H4 (cell line): ENCODE measurements at places on chromosomes 3 and 15.

DNA sequence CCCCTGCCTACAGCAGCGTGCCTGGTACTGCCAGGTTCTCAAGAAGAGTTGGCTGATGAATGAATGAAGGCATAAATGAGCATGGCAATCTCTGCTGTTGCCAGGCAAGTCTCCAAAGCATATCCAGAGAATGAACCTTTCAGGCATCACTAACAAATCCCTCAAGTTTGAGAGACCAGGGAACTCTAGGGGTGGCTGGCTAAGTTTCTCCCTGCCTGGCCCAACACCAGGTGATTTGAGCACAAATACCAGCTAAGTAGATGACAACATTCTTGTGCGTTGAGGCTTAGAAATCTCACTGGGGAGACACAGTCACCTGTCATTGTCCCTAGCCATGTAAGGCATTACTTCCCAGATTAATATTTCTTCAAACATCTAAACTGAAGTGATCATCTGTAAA lies 81.4 kb upstream of the PTX3 start:
- no peak for DNase-seq

DNA sequence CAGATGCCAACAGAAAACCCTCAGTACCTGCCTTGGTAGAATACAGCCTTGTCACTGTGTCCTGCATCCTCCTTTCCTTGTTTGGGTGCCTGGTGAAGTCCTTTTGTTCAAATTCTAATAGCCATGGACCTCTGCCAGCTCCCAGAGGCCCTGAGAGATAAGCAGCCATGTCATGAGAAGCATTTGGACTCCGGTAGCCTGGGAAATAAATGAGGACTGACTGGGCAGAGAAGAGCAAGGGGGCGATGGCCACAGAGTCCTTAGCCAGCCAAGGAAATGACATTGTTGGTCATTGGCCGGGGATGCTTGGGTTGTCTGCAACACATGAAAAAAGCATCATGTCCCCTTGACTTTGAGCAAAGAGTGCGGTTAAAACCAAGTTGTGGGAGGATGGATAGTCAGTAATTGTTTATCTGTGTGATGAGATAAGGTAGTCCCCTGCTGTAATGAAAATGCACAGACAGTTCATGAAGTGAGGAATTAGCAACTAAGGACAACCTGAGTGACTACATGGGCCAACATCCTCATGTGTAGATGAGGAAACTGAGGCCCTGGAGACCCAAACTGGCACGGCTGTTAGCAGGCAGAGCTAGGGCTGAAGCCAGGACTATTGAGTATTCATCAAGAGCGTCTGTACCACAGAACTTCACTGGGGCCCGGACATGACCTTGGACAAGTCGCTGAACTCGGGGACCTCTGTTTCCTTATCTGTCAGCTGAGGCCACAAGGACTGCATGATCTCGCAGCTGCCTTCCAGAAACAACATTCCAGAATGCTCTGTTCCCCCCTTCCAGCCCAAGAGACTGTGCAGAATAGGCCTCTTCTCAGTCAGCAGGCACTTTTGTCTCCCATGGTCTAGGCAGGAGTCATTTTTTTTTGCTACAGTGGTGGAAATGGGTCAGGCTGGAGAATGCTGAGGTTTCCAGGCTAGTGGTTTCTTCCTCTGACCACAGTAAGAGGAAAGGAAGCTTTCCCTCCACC lies 90.5 kb upstream of the CTDSPL start:
- no peak for DNase-seq

GRCh38 chr3:129482721-129483120 lies 42.7 kb downstream of the IFT122 start:
- DNase-seq, result no peak

- DNase-seq, result no peak
These were observed 470.5 kb upstream of the UBE2E2 start for GRCh38 chr3:22732641-22733040.

DNA sequence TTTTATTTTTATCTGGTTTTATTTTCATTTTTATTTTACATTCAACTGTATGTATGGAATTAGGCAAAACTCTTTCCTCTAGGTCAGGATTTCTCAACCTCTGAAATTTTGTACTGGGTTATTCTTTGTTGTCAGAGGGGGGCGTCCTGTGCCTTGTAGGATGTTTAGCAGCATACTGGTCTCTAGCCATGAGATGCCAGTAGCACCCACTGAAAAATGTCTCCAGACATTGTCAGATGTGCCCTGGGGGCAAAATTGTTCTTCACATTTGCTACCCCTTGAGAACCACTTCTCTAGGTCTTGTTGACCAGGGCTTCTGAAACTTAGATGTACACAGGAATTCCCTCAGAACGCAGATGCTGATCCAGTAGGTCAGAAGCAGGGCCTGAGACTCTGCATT lies 5.4 kb downstream of the CHRNA5 start:
- no peak for DNase-seq

DNA sequence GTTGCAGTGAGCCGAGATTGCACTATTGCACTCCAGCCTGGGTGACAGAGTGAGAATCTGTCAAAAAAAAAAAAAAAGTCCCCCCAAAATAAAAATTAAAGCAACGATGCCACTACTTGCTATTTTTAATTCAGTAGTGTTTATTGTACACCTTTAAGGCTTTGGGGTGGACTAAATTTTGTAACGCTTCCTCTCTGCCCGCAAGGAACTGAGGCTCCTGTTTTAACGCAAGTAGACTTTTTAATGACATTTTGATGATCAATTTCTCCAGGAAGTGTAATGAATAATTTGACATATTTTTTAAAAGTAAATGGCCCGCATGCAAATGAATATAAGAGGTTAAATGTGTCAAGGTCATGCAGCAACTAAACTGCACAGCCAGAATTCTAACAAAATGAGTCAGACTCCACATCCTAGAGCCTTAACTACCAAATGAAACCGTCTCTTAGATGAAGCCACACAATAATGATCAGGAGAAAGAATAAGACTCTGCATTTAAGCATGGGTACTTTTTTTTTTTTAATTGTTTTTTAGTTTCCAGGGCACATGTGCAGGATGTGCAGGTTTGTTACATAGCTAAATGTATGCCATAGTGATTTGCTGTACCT lies 96.8 kb upstream of the LMOD3 start:
- no peak for DNase-seq

DNA sequence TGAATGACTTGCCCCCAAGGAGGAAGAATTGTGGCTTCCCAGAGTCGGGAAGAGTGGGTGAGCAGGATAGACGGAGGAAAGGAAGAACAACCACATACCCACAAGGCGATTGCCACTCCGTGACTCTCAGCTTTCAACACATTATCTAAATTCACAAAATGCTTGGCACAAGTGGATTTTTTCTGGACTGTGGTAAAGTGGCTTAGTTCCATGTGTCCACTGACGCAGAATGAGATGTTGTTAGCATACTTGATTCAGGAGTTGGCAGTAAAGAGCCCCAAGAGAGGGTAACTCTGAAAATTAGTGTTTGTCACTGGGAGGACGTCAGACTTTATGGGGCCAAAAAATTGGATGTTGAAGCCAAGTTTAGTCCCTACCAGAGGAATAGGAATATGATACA lies 198.8 kb upstream of the CTNNB1 start:
- DNase-seq, result no peak

DNA sequence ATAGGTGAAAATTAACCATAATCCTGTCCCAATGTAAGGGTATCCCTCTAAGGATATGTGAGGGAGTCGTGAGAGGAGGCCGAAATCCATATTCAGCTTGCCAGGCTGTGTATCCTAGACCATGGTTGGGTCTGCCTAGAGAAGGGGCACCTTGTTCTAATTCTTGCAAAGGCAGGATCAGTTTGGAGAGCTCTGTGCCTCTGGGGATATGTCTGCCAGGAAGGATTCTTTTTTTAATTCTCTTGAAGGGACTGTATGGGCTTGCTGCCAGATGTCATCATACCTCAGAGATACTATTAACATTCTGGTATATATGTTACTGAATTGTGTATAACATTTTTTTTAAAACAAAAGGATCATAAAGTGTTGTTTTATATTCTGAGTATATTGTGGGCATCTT lies 2.4 kb downstream of the ATP1B3 start:
- DNase-seq, result no peak

DNA sequence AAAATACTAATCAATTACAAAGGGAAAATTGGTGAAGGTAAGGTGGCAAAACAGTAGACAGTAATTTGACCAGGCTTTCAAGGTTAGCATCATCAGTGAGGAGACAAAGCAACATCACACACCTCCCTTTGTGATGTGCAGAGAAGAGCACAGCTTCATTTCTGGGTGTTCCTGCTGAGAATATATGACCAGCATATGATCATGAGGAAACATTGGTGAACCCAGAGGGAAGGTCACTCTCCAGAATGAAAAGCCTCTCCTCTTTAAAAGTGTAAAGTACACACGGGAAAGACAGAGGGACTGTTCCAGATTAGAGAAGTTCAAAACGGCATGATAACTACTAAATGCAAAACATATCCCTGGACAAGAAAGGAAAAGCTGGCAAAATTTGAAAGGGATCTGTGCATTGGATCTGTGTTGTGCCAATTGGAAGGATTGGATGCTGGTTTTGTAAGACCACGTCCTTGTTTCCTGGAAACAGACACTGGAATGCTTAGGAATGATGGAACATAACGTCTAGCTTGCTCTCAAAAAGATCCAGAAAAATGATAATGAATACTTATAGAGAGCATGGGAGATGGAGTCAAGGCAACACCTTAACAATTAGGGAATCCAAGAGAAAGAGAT lies 80.6 kb upstream of the MITF start:
- DNase-seq, result no peak

DNA sequence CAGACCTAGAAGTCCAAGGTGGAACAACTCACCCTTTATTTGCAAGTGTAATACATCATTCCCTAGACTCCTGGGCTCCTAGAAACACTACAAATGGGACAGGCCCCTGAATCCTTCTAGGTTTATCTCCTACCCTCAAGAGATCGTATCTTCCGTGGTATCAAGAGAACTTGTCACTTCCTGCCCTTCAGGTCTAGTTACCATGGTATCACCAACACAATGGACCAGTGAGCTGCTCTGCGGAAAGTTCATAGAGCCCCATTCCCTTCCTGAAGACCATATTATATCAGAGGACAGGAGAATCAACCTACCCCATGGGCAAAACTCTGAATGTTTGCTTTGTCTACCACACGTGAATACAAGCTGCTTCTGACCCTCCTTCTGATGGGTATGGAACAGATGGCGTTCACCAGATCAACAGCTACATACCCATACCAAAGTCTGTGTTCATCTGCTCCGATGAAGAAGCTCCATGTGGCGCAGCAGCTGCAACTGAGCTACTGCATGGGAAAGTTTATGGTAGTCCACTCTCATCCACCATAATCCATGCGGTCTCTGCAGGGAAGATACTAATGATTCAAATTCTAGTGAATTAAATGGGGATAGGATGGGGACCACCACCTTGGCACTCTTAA lies 84.6 kb upstream of the KLF13 start:
- DNase-seq, result no peak

DNA sequence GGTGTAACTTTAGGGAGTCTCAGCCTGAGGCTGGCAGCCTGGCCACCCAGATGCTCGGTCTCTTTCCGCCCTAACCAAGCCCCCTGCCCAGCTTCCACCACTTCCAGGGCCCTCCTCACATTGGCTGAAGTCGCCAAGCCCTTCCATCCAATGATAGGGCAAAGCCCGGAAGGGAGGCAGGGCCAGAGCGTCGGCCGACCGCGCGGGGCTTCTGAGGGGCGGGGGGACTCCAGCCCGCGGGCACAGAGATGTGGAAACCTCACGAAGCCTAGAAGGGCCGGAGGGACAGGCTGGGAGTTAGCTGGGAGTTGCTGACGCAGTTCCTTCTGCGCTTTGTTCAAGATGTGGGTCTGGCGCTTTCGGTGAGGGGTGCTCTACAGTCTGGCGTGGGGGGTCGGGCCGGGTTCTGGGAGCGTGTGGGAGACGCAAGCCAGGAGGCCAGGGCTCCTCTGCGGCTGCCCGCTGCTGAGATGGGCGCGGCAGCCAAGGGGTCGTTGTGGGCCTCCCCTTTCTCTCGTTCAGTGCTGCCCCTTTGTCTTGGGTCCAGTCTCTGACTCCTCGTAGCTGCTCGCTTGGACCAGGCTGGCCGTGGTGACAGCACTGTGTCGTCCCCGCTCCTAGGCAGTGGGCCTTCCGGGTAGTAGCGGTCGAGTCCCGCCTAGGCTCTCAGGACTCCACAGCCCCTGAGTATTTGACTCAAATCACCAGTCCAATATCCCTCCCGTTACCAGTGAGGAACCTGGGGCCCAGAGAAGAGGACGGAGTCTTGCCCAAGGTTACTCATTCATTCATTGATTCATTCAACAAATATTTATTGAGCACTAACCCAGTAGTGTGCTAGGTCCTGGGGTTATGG lies at the start of gene ZNF660:
TSS of gene ZNF660 (plus strand) at position 319 of the 856 bp plus-strand sequence. CDS start 9,230 bp downstream, outside the sequence.
- no peak for DNase-seq

DNA sequence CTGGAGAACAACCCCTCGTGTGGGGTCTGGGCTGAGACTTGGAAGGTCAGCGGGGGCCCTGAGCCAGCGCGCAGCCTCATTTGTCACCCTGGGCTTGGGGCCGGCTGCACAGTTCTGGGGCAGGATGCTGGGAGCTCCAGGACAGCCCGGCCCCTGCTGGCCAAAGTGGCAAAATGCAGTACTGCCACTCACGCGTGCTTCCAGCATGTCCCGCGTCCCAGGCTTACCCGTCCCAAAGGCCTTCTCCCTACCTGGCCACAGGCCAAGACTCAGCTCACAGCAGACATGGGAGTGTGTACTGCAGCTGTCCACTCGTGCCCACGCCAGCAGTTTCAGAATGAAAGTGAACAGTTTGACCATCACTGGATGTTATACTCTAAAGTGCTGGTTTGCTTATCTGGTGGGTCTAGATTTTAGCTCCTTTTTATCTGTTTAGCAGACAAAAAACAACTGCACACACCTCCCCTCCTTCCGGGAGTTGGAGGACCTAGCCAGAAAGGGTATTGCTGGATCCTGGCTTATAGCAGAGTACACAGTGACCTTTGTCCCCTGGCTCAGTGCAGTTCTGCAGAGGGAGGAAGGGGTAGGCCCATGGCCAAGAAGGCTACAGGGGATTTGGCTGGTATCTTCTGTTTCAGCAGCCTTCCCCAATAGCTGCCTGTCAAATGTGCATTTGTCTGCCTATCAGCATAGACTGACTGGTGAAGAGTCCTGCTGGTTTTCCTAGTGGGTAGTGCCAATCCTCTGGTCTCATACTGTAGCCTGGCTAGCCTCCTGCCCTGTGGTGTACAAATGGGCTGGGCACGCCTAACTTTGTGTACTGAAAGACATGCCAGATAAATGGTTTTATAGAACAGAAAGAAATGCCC lies 23.2 kb upstream of the IP6K2 start:
- peak; percentile 59 for DNase-seq

- peak; percentile 60 for DNase-seq
These were observed 76.5 kb downstream of the CD200R1L start for GRCh38 chr3:112770032-112770626.

- peak; percentile 46 for DNase-seq
These were observed 95.4 kb downstream of the HCN4 start for GRCh38 chr15:73273181-73274002.

DNA sequence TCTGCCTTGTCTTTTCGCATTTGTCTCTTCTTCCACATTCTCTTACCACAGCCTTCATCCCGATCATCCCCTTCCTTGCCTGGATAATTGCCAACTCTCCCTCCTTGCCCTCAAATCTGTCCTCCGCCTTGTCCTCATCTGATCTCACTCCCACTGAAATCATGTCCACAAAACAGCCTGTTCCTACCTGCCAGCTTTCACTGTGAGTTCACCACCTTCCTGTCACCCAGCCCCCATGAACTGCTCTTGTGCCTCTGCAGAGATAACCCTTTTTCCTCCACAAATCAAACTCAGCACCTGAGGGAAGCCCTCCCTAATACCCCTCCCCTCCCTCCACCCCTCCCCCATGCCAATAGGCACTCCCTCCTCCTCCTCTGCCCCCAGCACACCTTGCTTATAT lies 4.8 kb upstream of the ADCY5 start:
- DNase-seq, result no peak
